ENCODE measurements at places on chromosomes 3 and 15. TPM values are rescaled to one million over a fixed set of nuclear protein-coding genes. Genes with fewer than 3 reads are reported as not detected.

Gene PLCH1
- total RNA-seq: 0.03 TPM

Gene SENP2
- total RNA-seq: 52.7 TPM

Gene COL6A5
- not detected for total RNA-seq

Gene SEMA3G
- total RNA-seq: 1.6 TPM

Gene BOC
- 0.33 TPM for total RNA-seq

Gene CYP11A1
- 0.57 TPM for total RNA-seq

Gene PPM1L
- 23.8 TPM for total RNA-seq

Gene SSUH2
- total RNA-seq: not detected

Gene DUOXA1
- total RNA-seq: not detected

Gene ABI3BP
- total RNA-seq: 0.21 TPM

Gene ABHD6
- 18.9 TPM for total RNA-seq

Gene ANKRD63
- 0.72 TPM for total RNA-seq

Gene RHCG
- 3.0 TPM for total RNA-seq

Gene POLQ
- 11.9 TPM for total RNA-seq

Gene CDC25A
- 12.8 TPM for total RNA-seq

Gene ZNF660
- not detected for total RNA-seq

Gene ITPKA
- 6.3 TPM for total RNA-seq

Gene SQOR
- 62.2 TPM for total RNA-seq

Gene KLHL25
- total RNA-seq: 7.0 TPM

Gene RTP1
- not detected for total RNA-seq

Gene KCNH8
- not detected for total RNA-seq

Gene MOBP
- total RNA-seq: not detected

Gene ADAMTSL3
- total RNA-seq: not detected

Gene CNTN6
- total RNA-seq: not detected

Gene FGD5
- 0.77 TPM for total RNA-seq

Gene GUCA1C
- not detected for total RNA-seq

Gene HESX1
- 1.1 TPM for total RNA-seq

Gene RARRES1
- 1.3 TPM for total RNA-seq

Gene ZPLD1
- not detected for total RNA-seq

Gene PIK3R4
- 26.1 TPM for total RNA-seq

Gene ECE2
- total RNA-seq: not detected

Gene PATL2
- 0.49 TPM for total RNA-seq

Gene MYL3
- total RNA-seq: not detected

Gene ROPN1B
- total RNA-seq: 0.26 TPM

Gene SLC15A2
- 0.41 TPM for total RNA-seq

Gene GASK1A
- total RNA-seq: not detected

Gene ACTC1
- total RNA-seq: not detected

Gene RBM6
- 43.6 TPM for total RNA-seq

Gene PAQR5
- 2.0 TPM for total RNA-seq

Gene ITGA11
- total RNA-seq: 0.28 TPM

Gene APOD
- not detected for total RNA-seq

Gene BDH1
- 4.8 TPM for total RNA-seq

Gene TMEM212
- total RNA-seq: not detected

Gene FOXL2NB
- 11.4 TPM for total RNA-seq

Gene FANCD2OS
- total RNA-seq: not detected

Gene FAM174B
- total RNA-seq: 30.7 TPM

Gene DMXL2
- total RNA-seq: 37.3 TPM

Gene ALS2CL
- total RNA-seq: 2.7 TPM

Gene TEX55
- not detected for total RNA-seq

Gene PLSCR2
- 0.54 TPM for total RNA-seq

Gene TLR9
- not detected for total RNA-seq

Gene PLA2G4B
- 4.7 TPM for total RNA-seq

Gene MYO5C
- 28.2 TPM for total RNA-seq

Gene C3orf49
- total RNA-seq: not detected

Gene CACNA2D3
- total RNA-seq: 0.41 TPM

Gene GREM1
- 0.41 TPM for total RNA-seq

Gene CTXN2
- total RNA-seq: 0.05 TPM
